Stimulated activated CD4-positive, alpha-beta T cell treated with anti-CD3 and anti-CD28 coated beads, Interleukin-12 subunit alpha, Interleukin-12 subunit beta, amount 100 ng/mL, for 48 hours (primary cell): ENCODE measurements at places on chromosomes 3 and 15.

DNA sequence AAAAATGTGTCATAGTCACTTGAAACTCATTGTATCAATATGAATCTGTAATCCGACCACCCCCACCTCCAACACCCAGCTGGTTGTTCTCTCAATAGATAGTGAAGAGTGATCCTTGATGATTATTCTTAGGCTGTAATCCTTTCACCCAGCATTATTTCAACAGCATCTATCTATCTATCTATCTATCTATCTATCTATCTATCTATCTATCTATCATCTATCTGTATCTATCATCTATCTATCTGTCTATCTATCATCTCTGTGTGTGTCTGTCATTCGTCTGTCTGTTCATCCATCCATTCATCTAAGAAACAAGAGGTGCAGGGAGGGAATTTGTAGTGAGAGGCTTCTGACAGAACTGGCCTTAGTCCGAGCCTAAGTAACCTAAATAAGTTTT, 78.7 kb upstream of the IGSF10 start:
- DNase-seq: no peak

DNA sequence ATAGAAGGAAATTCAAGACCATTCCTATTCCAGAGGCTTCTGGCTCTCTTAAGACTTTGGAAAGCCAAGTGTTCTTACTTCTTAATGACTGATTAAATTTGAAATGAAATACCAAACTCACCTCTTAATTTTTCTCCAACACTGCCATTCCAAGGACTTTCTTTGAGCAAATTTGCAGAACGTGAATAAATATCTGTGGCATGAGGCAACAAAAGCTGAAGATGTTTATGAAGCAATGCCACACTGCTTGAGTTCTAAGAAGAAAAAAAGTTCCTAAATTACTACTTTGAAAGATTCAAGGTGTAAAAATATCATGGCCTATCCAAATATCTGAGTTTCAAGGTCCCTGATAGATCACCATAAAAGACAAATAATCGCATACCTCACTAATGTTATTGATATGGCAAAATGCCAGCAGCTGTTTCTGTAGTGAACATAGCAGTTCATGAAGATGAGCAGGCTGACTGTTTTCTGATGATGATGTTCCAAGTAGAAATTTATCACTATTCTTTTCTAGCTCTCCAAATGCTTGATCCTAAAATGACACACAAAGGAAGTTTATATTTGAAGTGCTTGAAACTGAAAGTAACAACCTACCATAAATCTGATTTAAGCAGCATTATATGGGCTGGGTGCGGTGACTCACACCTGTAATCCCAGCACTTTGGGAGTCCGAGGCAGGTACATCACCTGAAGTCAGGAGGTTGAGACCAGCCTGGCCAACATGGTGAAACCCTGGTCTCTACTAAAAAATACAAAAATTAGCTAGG, 104.4 kb downstream of the HERC1 start:
- no peak for DNase-seq

GRCh38 chr15:63473007-63473748, 31.2 kb upstream of the USP3 start:
- DNase-seq: no peak

DNA sequence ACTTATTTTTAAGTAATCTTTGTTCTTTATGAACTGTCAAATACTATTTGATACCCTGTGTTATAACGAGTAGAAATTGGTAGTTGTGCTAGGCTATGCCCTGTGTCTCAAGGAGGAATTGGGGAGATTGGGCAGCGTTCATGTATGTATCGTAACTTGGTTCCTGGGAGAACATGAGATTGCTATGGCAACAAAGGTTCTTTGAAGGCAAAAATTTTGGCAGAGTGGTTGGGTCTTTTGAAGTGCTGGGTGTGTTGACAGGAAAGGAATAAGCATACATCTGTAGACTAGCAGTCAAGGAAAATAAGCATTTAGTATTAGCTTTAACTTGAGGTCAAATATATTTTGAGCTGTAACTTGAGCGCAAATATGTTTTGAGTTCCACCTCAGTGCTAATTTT, 45.3 kb downstream of the TCF12 start:
- DNase-seq: no peak

- no peak for DNase-seq
Measured at GRCh38 chr3:96705895-96706294, 108.5 kb upstream of the EPHA6 start.
